Prostate gland (tissue), 2 donors: ENCODE measurements at places on chromosomes 5 and 9.

DNA sequence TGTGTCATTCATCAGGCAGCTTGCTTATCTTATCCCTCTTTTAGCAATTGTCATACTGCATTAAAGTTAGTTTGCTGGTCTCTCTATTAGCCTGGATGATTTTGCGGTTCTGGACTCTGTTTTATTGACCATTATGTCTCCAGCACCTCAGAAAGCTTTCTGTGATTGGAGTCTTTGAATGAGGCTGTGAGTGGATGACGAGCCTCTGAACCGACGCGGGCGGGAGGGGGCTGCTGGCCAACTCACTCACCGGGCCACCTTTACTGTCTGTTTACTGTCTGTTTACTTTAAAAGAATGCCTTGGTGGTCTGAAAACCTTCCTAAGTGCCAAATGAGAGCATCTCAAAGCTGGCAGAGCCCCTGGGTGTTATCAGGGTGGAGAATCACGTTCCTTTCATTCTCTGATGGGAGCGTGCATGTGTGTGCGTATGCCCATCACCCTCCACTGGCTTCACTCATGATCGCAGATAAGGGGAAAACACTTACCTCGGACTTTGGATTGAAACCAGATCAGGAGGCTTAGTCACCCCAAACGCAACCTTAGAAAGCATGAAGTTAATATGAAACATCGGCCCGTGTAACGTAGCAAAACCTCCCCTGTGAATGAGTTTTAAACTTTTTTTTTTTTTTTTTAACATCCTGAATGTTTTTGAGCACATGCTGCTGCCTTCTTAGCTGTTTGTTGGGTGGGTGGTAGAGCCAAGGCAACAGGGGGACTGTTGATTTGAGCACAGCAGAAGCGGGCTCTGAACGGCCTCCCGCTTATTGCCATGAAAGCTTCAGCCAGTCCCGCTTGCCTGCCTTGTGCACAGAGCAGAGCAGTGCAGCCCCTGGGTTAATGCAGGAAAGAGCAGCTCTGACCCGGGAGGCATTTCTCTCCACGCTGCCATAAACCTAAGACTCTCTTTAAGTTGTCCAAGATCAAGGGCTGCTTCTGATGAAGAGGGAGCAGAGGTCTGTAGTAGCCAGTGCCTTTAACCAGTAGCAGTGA, 173.6 kb downstream of the GADD45G start:
- DNase-seq: no peak

DNA sequence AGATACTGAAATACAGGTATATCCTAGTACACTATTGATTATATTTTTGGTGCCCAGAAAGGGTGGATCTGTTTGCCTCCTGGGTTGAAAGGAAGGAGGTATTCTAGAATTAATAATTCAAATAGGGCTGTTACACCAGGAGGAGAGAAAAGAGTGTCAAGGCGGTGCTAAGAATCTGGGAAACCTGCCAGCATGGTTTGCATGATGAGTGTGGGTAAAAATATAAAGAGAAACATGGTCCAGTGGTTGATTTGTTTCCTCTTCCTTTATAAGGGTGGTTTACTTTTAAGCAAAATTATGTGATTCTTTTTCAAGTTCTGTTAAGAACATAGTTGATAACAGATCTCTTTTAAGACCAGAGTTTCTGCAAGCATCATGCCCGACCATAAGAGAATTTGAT, 69.4 kb upstream of the NFIB start:
- no peak for DNase-seq

DNA sequence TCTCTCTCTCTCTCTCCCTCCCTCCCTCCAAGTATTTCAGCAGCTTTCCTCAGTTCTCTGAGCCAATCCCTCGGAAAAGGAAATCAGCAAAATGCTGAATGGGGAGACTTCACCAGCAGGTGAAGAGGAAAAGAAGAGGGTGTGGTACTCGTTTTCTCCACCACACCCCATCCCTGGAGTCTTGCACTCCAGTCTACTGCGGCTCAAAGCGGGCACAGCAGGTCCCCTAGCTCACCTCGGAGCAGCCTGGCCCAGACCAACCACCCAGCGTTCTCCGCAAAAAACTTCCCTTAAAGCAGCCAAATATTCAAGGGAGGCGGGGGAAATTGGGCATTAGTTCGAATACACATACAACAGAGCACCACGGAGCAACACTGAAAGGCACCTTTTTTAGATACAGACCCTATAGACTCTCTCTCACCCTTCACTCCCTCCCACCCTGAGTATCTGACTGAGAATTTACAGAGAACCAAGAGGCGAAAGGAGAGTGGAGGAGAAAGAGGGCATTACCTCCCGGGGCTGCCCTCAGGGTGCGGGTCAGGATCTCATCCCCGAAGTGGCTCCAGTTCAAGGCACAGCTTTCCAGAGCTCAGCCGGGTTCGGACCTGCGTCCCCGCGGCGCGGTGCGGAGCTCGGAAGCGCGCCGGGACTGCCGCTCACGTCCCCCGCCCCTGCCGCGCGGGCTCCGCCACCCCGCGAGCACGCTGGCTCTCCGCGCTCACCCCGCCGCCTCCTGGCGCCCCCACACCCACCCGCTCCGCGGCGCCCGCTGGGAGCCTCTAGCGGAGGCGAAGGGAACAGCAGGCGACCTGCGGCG, 1638.5 kb upstream of the C9orf72 start:
- DNase-seq: no peak

GRCh38 chr9:4574657-4575243, 84.5 kb downstream of the SLC1A1 start:
- no peak for DNase-seq

DNA sequence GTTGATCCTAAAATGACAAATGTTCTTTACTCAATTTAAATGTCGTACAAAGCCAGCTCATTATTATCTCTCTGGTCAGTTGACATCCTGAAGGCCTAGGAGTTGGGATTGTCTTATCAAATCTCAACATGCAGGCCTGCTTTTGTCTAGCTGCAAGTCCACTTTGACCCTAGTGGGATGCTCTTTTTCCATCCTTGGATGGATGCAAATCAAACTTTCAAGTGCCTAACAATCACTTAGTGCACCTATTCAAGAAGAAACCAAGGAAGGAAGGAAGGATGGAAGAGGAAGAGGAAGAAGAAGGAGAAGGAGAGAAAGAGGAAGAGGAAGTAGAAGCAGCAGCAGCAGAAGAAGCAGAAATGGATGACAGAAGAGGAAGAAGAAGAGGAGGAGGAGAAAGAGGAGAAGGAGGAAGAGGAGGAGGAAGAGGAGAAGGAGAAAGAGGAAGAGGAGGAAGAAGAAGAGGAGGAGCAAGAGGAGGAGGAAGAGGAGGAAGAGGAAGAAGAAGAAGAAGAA, 109.6 kb downstream of the PIK3R1 start:
- DNase-seq: no peak

GRCh38 chr9:2228132-2228531, 213.0 kb downstream of the SMARCA2 start:
- no peak for DNase-seq

DNA sequence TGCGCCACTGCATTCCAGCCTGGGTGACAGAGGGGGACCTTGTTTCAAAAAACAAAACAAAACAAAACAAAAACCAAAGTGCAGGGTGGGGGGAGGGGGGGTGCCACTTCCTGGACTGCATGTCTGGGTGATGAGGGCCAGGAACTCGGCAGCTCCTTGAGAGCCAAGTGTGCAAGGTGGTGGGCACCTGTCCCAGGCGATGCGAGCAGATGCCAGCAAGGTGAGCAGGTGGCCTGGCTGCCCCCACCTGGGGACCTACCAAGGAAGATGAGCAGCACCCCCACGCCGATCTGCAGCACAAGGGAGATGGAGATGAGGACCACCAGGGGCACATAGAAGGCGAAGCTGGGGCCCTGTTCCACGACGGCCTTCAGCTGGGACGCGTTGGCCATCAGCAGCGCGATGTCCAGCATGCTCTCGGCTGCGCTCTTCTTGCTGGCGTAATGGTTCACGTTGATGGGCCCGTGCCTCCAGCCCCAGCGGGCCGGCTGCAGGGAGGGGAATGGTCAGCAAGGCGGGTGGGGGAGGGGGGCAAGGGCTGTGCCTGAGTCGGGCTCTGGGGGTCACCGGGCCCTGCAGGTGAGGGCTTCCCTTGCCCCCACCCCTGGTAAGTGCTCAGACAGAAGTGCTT, 7.8 kb downstream of the NINJ1 start:
- DNase-seq: no peak

- no peak for DNase-seq
Observed at GRCh38 chr9:132641216-132641615, 28.6 kb downstream of the DDX31 start.

DNA sequence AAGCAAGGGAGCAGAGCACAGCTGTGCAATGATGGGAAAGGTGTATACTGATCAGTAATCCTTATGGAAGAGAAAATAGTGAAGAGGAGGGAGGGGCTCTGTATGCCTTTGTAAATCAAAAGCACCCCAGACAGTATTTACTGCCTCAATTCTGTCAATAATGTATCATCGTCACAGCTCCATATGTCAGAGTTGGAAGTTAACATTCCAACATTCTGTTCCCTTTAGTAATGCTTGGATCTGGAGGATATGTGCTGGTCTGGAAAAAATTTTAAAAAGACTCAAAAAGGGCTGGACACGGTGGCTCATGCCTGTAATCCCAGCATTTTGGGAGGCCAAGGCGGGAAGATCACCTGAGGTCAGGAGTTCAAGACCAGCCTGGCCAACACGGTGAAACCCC, 310.4 kb downstream of the ACTL7B start:
- DNase-seq: no peak

DNA sequence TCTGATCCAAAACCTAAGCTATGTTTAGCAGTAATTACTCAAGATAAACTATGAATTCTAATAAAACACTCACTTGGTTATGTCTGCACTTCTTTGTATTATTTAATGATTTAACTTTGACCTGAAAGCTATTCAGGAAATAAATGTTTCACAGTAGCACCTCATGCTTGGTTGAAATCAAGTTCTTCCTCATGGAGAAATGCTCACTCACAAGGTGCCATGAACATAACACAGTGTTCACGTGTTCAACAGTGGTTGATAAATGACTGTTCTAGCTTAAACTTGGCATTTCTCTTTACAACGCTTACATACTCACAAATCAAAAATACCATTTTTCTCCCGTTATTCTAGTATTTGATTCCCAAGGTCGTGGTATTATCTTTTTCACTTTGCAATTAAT, 35.8 kb downstream of the PUM3 start:
- DNase-seq: no peak

- DNase-seq: no peak
Observed at GRCh38 chr5:129120158-129120581, 25.6 kb downstream of the ISOC1 start.

DNA sequence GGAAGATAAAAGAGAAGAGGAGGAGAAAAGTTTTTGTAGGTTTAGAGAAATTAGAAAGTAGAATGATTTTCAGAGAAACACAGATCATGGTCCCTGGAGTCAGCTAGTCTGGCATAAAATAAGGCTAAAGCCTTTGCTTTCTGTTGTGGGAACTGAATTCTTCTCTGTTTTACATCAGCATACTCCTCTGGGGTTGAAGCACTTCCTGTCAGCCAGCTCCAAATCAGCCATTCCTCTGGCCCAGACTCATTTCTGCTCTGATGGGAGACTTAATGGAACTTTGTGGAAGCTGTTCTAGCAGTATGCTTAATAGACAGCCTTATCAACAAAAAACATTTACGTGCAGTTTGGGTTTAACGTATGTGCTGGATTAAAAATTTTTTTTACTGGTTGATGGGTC, 143.2 kb downstream of the HMHB1 start:
- DNase-seq: no peak

GRCh38 chr5:172740428-172741205, 30.4 kb downstream of the DUSP1 start:
- peak; percentile 49 for DNase-seq

GRCh38 chr5:87246061-87246460, 21.6 kb upstream of the RASA1 start:
- no peak for DNase-seq

GRCh38 chr9:99019510-99020331, 76.0 kb downstream of the COL15A1 start:
- no peak for DNase-seq

DNA sequence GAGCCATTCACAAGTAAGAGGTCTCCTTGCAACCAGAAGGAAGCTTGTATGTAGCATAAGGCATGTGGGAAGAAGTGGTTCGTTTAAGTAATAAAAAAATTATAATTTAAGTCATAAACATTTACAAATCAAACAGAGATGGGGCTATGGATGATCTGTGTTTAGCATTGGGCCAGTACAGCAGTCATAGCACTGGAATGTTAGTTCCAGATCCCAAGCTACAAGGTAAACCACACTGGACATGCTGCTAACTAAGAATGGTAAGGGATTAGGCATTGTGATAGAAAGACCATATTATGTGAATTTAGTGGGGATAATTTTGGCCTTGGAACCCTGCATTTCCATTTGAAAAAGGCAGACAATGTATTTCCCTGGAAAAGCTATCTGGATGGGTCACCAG, 170.4 kb upstream of the KCNN2 start:
- no peak for DNase-seq

- no peak for DNase-seq
Observed at GRCh38 chr5:90658620-90659019, 100.0 kb downstream of the ADGRV1 start.

GRCh38 chr9:120136696-120137095, 443.3 kb downstream of the CDK5RAP2 start:
- no peak for DNase-seq

DNA sequence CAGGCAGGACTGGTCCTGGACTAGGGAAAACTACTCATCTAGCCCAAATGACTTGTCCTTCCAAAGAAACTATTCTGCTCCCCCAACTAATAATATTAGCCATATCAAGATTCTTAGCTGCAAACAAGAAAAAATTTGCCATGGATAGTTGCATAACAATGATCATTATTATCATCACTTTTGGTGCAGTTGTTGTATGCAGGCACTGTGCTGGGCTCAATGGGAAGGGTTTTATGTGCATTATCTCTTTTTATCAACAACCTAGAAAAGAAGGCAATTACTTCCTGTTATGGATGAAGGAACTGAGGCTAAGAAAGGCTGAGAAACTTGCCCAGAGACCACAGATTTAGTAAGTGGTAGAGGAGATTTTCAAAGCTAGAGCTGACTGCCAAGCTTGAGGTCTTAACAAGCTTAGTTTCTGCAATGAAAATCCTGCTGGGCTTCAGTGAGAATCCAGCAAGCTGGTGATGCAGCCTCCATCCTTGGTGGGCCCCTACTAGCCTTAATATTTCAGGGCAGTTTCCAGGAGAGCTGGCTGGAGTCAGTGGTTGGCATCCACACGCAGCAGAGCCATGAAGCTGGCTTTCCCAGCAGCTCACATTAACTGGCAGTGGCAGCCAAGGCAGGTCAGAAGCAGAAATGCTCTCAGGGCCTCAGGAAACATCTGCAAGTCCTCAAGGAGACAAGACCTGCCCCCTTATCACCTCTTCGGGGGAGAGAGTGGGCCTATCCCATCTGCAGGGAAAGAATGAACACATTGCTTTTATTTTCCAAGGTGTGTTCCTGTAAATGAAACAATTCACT, 20.5 kb upstream of the MEGF9 start:
- no peak for DNase-seq
